ENCODE measurements at places on chromosomes 5 and 9.
A peak's percentile ranks its signal among the peaks of the same experiment; 100 is the strongest.

GRCh38 chr5:93819668-93820067 is 78.3 kb upstream of the POU5F2 start:
- DNase-seq: no peak

DNA sequence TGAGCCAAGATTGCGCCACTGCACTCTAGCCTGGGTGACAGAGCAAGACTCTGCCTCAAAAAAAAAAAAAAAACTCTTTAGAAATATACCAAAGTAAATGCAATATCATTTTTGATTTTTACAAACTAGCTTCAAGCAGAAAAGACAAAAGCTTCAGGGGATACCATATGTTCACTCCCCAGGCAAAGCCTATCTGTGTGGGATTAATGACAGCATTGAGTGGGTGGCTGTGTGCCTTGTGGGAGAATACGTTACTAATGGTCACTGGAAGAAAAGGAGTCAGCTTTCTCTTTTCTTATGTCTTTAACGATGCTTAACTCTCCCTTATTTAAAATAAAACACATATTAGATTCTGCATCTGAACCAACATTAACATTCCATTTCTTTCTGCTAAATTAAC is 1.9 kb downstream of the PCA3 start:
- no peak for DNase-seq

GRCh38 chr5:1507457-1507856 is 16.3 kb downstream of the LPCAT1 start:
- DNase-seq: peak; percentile 38

DNA sequence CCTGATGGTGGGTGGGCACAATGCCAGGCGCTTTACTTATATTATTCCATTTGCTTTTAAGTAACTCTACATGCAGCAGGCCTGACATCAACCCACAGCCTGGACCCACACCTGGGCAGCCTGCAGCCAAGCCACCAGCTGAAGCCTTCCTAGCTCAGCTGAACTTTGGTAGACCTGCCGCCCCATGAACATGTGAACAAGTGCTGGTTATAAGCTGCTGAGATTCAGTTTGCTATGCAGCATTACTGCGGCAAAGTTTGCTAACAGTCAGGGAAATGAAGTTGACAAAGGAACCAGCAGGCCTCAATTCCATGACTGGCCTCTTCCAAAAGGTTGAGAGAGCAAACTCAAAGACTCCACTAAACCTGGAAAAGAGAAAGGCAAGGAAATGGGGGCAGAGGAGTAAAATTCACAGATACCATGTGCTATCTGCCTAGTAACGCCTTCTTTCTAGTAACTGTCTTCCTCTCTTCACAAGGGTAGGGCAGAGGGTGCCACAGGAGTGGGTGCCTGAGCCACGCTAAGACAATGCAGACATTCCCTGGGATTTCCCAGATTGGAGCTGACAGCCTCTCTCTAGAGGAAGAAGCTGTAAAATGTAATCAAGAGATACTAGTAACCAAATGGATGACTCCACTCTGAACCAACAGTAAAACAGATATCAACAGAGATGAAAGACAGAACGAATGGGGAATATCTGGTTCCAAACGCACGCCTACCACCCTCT is 2.9 kb downstream of the BOD1 start:
- no peak for DNase-seq

DNA sequence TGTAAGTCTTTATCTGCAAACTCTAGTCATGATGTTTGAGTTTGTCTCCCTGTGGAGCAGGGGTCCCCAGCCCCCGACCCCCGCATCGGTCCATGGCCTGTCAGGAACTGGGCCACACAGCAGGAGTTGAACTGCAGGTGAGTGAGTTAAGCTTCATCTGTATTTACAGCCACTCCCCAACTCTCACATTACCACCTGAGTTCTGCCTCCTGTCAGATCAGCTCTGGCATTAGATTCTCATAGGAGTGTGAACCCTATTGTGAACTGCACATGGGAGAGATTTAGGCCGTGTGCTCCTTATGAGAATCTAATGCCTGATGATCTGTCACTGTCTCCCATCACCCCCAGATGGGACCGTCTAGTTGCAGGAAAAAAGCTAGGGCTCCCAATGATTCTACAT is 7.0 kb downstream of the C9orf85 start:
- DNase-seq: no peak

DNA sequence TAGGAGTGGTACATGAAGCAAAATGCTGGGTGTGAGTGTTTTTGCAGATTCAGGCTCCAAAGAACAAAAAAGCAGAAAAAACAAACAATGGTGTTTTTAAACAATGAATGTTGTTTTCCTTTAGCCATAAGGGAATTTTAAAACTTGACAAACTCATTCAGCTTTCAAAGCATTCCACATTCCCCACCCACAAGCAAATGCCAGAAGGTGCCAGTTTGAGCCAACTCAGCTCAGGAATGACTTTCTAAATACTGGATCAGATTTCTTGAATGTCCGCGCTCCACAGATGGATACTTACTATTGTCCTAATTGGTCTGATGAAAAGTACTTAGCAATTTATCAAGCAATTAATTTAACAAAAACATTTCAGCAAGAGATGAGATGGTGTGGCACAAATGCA is 12.9 kb upstream of the MOB3B start:
- no peak for DNase-seq

- no peak for DNase-seq
These were observed 17.6 kb upstream of the MARCHF6 start for GRCh38 chr5:10335711-10336470.

DNA sequence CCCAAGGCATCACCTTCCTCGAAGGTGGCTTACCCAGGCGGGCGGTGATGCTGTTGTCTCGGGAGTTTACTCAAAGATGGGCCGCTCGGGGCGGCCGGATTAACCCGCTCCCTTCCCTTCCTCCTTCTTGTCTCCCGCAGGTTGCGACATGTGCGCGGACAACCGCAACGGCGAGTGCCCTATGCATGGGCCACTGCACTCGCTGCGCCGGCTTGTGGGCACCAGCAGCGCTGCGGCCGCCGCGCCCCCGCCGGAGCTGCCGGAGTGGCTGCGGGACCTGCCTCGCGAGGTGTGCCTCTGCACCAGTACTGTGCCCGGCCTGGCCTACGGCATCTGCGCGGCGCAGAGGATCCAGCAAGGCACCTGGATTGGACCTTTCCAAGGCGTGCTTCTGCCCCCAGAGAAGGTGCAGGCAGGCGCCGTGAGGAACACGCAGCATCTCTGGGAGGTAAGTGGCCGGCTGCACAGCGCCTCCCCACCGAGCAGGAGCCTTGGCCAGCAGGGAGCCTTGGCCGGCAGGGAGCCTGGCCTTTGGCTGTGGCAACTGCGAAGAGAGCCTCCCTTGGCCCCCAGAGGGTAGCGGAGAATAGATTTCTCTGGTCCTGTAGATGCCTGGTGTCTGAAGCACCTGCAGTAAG is 10.6 kb downstream of the PRDM6 start:
- DNase-seq: peak; percentile 77

- no peak for DNase-seq
These were observed 81.0 kb upstream of the HTR4 start for GRCh38 chr5:148735301-148735835.

GRCh38 chr5:174919351-174919750 is 195.0 kb downstream of the MSX2 start:
- no peak for DNase-seq

DNA sequence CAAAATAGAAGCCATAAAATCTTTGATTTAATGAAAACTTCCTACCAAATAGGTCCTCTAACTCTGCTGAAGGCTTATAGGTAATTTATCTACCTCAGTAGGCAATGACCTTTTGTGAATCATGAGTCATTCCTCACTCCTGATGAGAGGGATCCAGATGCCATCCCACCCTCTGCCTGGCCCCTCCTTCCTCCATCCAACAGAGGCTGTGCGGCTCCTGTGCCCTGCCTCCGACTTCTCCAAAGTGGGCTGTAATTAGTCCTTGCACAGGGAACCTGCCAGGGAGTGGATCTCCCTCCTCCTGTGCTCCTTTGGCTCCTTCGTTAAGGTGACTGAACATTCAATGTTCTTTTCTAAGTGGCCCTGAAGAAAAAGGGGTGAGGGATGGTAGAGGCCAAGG is 213.9 kb upstream of the TBCA start:
- DNase-seq: no peak

DNA sequence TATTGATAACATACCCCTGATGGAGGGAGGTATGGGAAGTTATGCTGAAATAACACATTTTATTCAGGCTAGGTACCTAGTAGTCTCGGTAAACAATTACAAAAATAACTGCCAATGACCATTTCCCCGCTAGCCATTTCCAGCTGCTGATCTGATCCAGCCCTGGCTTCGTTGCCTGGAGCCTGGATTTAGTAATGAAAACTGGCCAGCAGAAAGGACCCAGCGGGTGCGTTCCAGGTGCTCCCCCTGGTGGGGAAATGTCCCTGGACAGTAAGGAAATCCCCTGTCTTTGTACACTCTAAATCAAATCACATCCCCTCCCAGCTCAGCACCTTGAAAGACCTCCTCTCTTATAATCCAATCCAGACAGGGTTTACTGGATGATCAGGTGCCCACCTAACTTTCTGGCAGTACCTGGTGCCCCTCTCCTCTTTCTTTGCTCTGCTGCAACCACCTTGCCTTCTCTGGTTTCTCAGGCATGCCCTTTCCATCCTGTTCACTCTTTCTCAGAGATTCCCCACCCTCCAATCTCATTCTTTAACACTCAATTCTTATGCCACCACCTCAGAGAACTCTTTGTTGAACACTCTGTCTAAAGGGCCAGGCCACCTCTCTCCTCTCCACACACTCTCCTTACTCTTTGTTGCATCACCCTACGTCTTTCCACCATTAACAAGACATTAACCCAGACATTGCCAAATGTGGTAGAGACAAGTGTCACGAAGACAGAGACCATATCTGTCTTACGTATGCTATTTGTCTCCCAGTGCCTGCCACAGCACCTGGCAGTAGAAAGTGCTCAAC is 50.1 kb upstream of the SMAD5 start:
- DNase-seq: peak; percentile 82

- DNase-seq: peak; percentile 10
These were observed 300.8 kb upstream of the PANK3 start for GRCh38 chr5:168879929-168880328.

- DNase-seq: no peak
These were observed 5.6 kb downstream of the PRRX2 start for GRCh38 chr9:129671065-129671464.

DNA sequence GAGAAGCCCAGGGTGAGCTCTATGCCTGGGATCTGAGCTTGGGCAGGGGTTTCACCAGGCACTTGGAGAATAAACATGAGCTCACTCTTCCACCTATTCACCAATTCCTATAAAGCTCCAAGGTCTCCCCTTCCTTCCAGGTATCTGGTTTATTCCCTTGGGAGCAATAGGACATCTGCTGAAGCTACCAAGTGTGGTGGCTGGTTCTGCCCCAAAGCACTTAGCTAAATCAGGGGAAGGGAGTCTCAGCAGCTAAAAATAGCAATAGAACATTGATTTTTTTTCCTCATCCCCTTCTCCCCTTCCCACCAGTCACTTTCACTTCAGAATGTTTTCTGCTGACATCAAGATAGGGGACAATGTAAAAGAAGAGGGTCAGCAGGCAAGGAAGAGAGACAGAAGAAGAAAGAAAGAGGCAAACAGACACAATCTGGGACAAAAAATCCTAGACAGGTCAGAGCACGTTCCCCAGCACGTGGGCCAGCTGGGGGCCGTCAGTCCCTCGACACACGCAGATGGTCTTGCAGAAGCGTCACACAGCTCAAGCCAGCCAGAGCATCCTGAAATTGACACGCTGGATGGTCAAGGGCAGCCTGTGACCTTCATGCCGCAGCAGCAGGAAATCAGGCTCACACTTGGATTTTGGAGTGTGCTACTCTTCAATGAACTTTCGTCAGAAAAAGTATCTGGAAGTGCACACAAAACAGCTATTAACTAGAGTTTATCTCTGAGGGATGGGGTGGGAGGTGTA is 176.0 kb downstream of the ZNF608 start:
- no peak for DNase-seq

GRCh38 chr9:21711504-21711903 is 90.9 kb upstream of the MTAP start:
- no peak for DNase-seq

DNA sequence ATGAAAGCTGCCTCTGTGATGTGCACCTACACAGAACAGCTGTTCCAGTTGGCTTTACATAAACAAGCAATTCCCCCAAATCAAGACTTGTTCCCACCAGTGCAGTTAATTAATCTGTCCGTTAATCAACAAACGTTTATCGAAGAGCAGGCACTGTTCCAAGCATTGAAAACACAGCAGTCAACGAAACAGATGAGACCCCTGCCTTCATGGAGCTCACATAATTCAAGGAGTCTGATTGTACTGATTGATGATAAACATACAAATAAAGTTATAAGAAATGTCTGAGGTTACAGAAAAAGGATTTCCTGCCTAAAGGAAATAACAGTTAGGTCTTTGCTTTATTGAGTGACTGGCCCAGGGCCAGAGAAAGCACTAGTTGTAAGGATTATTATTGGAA is 26.2 kb upstream of the PCSK5 start:
- DNase-seq: no peak

GRCh38 chr5:132815454-132815853 is 2.4 kb downstream of the SOWAHA start:
- DNase-seq: no peak

DNA sequence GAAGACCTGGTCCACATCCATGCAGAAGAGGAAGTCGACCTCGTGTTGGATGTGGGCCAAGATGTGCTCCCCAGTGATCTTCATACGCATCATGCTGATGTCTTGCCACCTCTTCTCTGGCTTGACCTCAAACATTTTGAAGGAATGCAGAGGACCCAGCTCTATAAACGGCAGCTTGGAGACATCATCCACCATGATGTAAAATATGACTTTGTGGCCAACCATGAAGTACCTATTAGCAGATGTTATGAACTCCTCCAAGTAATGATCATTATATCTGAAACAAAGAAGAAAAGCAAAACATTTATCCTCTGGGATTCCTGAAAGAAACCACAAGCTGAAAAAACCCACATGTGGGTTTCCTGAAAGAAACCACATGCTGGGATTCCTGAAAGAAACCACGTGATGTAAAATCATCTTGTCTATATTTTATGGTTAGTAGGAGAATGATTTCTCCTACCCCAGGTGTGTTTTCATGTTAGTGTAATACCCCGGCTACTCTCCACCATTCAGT is 52.3 kb downstream of the GGTA1 start:
- DNase-seq: no peak

DNA sequence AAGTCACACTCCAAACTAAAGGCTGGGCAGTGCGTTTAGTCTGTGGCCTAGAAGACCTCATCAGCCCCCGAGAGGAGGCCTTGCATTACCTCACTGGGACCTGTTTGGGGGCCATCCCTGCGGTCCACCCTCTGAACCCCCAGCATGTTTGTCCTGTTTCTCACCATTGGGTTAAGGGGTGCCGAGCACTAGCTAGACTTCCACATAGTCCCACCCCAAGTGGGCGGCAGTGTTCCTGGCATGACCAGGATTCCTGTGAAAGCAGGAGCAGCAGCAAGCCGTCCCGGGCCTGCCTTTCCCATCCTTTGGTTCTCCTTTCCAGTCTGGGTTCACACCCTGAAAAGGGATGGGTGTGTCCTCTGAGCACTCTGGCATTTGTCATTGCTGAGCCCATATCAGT is 26.6 kb upstream of the SAP30L start:
- DNase-seq: no peak
